Lung (tissue), 17 donors: ENCODE measurements at places on chromosomes 5 and 9.

GRCh38 chr5:85334-85995, 6.5 kb upstream of the PLEKHG4B start:
- no peak for DNase-seq

GRCh38 chr9:79623799-79624721, 52.3 kb downstream of the TLE4 start:
- DNase-seq, result peak; percentile 50

- DNase-seq, result no peak
Observed at GRCh38 chr9:90967145-90967538, 165.5 kb downstream of the SYK start.

GRCh38 chr9:110835404-110835803, 166.8 kb downstream of the MUSK start:
- no peak for DNase-seq

- no peak for DNase-seq
Observed at GRCh38 chr5:159422361-159422760, 92.1 kb upstream of the IL12B start.

DNA sequence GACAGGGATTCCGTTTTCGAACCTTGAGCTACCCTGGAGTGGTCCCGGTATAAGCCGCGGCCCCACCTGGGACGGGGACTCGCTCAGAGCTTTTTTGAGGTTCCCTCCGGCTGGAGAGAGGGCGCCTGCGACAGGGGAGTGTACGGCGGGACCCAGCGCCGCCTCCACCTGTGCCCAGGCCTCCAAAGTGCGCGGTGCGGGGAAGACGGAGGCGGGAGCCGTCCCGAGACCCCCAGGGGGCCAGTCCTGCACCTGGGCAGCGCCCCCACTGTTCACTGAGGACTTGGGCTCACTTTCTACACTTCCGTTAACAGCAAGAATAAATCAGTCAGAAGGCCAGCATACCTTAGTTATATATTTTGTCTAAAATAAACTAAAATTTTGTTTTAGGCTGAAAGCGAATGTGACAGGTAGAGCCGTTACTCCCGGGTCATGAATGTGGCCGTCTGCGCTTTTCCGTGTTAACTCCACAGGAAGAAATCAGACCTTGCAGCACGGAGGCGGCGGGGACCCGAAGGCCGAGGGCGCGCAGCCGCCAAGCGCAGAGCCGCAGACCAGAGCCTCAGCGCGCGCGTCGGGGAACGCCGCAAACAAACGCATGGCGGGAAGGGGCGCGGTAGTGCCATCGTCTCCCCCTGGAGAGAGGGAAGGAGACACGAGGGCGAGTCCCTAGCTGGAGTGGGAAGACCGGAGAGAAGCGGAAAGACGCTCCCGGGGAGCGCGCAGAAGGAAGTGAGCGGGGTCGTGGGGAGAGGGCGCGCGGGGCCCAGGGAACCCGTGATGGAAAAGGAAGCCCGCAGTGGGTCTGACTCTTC, 14.1 kb downstream of the TRIM7 start:
- no peak for DNase-seq

DNA sequence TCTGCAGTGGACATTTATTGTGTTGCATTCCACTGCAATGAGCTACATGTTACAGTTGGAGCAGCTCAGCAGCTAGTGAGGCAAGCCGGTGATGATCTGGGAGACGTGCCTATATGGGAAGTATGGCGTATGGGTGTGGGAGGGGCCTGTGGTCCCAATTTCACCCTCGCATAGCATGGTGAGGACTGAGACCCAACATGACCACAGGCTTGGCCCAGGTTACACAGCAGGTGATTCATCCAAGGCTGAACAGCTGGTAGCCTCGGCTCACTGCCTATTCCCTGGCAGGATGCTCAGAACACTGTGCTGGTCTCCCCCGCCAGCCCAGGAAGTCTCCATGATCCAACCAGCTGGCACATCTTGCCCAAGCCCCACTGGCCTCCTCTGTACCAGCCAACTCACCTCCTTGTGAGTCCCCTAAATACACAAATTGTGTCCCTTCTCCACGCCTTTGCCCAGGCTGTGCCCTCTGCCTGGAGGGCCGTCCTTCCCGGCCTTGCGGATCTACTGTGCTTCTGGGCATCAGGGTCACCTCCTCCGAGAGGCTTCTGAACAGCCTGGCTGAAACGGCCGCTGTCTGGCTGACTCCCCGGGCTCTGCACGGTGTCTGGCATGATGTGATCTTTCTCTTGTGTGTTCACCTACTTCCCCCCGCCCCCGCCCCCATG, 81.4 kb downstream of the NSUN2 start:
- DNase-seq, result no peak

- DNase-seq, result no peak
Observed at GRCh38 chr5:73981704-73982103, 355.7 kb downstream of the ARHGEF28 start.

DNA sequence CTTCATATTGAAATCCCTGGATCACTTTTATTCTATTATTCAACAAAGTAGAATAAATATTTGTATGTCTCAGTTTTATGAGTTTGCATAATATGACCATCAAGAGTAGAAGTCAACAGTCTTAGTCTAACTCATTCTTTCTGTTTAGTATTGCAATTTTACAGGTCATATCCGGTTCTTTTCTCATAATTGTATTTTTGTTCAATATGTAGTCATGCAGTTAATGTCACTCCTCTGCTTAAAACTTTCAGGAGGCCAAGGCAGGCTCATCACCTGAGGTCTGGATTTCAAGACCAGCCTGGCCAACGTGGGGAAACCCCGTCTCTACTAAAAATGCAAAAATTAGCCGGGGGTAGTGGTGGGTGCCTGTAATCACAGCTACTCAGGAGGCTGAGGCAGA, 148.4 kb upstream of the TRPM3 start:
- DNase-seq, result no peak

DNA sequence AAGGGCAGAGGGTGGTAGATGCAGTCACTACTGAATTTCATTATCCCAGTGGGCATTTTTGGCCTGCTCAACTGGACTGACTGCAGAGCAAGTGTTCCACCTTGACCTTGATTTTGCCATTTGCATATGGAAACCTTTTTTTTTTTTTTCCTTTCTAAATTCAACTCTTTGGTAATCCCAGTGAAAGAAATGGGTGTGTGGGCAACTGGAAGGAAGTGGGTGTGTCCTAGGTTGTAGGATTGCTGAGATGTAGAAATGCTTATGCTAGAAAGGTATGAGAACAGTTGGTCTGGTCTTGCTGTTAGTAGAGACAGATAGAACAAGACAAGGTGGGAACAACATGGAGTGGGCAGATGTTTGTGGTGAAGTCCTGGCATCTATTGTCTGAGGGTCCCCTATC, 7.8 kb upstream of the IL12B start:
- no peak for DNase-seq

DNA sequence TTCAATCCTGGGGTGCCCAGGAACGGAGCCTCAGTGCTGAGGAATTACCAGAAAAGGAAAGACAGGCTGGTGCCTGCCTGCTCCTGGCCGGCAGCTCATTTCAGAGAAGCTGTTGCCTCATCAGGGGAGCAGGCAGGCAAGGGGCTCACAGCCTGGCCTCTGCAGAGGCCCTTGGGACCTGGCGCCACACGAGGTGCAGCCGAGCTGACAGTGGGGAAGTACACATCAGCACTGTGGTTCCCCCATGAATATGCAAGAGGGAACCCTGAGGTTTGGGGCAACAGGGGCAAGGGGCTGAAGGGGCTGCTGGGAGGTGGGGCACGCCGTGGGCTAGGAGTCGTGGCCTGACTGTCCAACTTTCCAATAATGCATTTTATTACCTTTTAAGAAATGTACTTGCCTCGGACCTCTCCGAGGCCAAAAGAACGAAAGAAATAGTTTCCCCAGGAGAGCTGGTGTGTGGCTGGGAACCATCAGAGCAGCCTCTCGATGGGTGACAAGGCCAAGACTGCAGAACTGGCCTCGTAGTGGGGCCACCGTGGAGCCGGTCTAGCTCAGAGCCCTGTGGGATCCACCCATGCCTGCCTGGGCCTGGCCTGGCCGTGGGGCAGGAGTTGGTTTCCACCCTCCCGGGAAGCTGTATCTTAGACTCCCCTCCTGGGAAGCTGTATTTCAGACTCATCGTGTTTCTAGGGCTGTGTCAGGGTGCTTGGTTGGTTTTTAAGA, 198.6 kb downstream of the PAX5 start:
- DNase-seq, result no peak

DNA sequence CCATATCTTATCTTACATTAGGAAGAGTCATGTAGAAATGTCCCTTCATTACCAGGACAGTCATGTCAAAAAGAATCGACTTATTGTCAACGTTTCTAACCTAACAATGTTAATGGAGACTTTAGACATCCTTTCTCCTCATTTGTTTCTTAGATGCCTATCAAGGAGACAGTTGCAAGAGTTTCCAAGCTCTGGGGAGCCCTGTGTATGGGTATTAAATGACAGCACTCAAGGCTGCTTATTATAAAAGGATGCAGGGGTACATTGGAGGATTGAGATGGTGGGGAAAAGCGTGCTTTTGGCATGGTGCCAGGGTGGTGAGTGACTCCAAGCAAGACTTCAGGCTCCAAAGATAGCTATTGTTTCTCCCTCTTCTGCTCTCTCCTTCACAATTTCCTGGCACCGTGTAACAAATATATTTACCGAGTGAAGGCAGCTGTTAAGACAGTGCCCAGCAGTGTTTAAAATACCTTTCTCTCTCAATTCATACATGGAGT, 461.3 kb upstream of the CLINT1 start:
- DNase-seq, result peak; percentile 40

DNA sequence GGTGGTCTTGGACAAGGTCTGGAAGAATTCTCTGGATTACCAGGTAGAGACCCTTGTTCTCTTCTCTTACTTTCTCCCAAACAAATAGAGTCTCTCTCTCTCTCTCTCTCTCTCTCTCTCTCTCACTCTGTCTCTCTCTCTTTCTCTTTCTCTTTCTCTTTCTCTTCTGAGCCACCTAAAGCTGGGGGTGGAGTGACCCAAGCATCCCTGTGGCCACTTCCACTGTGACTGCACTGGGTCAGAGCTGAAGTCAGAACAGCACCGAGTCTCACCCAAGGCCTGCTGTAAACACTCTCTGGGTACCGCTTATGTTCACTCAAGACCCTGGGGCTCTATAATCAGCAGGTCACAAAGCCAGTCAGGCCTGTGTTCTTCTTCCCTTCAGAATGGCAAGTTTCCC, 513.7 kb downstream of the EBF1 start:
- DNase-seq, result no peak

DNA sequence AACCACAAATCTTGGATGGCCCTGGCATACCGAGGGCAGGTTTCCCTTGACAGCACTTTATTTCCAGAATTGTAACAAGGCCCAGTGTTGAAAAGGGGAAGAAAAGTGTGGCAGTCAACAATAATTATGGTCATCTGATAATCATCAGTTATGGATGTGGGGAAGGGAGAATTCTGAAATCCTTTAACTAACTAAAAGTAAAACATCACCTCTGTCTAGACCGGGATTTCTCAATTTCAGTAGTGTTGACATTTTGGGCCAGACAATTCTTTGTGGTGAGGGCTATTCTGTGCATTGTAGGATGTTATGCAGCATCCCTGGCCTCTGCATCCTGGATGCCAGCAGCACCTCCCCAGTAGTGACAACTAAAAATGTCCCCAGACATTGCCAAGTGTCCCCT, 140.4 kb downstream of the PSAT1 start:
- DNase-seq, result no peak

- no peak for DNase-seq
Observed at GRCh38 chr5:98902733-98903132, 26.1 kb downstream of the CHD1 start.

DNA sequence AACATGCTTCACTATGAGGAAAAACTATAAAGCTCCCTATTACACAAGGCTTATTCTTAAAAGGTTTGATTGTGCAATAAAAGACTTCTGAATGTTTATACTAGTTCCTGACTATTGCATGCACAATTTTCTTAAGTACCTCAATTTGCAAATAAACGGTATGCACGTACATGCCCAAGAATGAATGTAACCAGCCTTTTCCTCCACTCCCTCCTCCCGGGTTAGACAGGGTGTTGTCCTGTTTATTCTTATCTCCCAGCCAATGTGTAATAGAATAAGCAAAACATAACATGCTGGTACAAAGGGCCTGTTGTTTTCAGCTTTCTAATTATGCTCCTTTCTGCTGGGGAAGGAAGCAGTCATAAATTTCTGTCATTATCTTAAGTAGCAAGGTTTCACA, 79.1 kb downstream of the AOPEP start:
- peak; percentile 56 for DNase-seq

- no peak for DNase-seq
Observed at GRCh38 chr5:56900395-56900794, 9.0 kb upstream of the SETD9 start.

DNA sequence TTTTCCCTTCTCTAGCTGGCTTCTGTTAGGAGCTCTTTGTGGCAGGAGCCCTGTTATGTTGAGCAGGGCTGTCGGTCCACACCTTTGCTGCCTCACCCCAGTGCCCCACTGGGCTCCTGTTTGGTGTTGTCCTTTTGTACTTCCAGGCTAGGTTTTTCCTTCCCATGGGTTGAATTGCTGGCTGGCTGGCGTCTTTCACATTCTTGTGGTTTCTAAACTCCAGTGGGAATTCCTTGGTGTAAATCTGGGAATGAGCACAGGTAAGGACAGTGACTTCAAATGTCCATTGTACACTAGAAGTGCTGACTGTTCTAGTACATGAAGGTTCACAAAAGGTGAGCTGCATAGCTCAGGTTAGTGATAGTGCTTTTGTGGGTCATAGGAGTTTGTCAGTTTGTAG, 30.4 kb downstream of the RASGRF2 start:
- DNase-seq, result no peak

- peak; percentile 67 for DNase-seq
Observed at GRCh38 chr5:53642061-53642460, 81.6 kb downstream of the NDUFS4 start.

- DNase-seq, result no peak
Observed at GRCh38 chr9:114334490-114334889, 4.8 kb downstream of the ORM2 start.

DNA sequence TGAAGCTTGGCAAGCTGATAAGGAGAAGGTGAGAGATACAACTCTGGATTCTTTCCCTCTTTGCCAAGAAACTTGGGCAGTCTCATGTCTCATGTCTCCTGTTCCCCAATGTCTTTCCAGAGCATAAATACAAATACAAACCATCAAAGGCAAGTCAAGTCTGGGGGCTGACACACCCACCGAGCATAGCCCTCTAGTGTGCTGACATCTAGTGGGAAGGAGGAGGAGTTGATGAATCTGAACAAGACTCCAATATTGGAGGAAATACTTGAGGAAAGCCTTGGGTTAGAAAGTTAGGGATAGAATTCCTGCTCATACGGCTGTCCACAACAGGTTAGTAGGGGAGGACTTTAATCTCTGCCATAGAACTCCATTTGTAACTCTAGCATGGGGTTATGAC, 8.6 kb downstream of the MLANA start:
- DNase-seq, result no peak

GRCh38 chr9:126449725-126450667, 123.4 kb downstream of the MVB12B start:
- DNase-seq, result no peak
